ENCODE measurements at places on chromosomes 1 and 21.

GRCh38 chr1:223304931-223305330 lies 59.0 kb downstream of the SUSD4 start:
- no peak for DNase-seq

GRCh38 chr1:228012555-228012954 lies 5.8 kb downstream of the WNT3A start:
- DNase-seq: no peak

DNA sequence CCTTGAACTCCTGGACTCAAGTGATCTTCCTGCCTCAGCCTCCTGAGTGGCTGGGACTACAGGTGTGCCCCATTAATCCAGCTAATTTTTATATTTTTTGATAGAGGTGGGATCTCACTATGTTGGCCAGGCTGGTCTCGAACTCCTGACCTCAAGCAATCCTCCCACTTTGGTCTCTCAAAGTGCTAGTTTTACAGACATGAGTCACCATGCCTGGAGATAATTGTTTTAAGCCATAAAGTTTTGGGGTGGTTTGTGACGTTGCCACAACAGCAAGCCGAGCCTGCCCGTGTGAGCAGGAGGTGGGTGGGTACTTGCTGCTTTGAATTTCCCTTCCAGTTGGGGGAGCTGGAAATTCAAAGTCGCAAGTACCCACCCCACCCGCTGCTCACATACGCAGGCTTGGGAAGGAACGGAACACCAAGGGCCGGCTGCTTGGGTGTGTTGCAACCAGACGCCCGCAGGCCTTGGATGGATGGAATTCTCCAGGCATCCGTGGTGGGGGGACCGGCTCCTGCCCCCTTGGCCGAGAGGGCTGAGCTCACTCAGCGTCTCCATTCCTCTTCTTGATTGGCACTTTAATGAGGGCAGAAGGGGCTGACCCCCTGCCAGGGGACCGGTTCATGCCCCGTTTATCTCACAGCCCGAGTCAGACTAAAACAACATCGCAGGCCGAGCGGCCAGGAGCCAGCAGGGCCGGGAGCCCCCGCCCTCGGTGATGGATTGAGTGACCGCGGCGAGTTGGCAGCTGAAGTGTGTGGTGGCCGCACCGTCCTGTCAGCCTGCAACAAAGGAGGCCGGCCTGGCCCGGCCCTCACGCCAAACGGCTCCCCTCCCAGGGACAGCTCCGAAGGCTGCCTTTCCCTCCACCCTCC lies 78.1 kb downstream of the DHRS3 start:
- DNase-seq: no peak

DNA sequence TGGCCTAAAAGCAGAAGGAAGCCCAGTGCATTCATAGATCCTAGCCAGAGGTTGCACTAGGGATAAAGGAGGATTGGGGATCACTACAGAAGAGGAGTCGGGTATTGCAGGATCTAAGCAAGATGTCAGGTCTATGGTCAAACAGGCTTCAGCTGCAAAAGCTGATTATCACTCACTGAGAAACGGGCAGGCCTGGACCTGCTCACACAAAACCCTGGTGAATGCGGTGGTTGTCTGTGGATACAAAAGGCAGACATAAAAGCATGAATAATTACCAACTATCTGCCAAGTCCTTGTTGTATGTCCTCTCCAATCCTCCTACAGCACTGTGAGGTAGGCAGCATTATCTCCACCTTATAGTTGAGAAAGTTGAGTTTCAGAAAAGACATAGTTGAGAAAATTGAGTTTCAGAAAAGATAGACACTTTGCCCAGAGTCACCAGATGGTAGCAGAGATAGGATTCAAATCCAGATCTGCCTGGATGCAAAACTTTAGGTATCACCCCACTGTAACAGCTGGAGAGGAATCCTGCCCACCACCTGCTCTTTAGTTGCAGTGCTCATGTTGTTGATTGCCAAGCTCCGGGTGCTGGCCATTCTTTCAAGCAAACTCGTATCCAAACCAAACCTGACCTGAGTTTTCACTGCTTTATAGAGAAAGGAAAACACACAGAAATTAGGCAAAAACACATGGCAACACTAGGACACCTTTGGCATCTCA lies 49.6 kb upstream of the HOOK1 start:
- no peak for DNase-seq

DNA sequence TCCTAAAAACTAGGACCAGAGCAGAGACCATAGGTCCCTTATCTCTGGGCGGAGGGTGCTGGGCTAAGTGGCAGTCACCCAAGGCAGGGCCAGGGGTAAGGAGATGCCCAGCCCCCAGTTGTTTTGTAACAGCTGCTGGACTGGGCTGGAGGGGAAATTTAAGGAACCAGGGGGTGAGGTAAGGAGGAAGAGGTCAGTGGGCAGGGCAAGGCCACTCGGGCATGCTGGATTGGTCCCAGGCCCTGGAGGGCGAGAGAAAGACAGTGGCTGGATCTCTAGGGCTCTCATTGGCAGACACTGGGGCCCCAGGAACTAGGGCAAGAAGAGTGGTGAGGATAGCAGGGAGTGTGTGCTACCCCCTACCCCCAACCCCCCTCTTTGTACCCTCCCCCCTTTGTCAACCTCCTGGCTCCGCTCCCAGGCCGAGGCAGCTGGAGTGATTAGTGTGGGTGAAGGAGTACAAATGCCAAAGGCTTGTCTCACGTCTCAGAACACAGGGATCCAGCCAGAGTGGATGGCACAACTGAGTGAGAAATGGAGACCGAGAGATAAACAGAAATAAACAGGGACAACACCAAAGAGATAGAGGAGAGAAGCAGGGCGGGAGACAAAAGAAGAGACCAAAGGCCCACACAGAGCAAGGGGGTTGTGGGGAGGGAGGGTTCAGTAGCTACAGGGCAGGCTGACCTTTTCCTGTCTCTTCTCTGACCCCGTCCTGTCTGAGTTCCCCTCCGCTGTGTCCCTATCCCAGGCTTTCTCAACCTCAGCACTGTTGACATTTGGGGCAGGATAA lies 20.5 kb upstream of the THRAP3 start:
- no peak for DNase-seq

Data from DND-41 (cell line).